NCI-H510A treated with DMSO at 0.1 percent for 48 hours (cell line): ENCODE measurements at places on chromosomes 6 and 20.

- no peak for DNase-seq
These were observed 14.3 kb upstream of the GOPC start for GRCh38 chr6:117616391-117617209.

DNA sequence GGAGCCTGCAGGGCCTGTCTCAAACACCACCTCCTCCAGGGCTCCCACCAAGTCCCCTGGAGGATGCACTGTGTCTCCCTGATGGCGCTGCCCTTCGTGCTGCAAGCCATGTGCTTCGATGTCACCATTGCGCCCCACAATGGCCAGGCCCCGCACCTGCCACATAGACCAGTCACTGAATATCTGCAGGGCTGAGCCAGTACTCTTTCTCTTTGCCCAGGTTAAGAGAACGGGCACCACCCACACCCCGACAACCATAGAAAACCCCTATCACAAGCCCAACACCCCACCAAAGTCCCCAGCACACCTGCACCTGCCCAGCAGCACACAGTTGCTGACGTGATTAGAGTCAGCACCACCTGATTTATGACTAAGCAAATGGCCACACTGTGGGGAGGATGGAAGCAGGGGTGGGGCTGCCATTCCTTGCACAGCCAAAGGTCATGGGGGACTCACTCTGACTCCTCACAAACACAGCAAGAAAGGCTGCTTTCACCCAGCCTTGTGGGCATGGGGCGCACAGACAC, 104.3 kb downstream of the SLC23A2 start:
- no peak for DNase-seq

DNA sequence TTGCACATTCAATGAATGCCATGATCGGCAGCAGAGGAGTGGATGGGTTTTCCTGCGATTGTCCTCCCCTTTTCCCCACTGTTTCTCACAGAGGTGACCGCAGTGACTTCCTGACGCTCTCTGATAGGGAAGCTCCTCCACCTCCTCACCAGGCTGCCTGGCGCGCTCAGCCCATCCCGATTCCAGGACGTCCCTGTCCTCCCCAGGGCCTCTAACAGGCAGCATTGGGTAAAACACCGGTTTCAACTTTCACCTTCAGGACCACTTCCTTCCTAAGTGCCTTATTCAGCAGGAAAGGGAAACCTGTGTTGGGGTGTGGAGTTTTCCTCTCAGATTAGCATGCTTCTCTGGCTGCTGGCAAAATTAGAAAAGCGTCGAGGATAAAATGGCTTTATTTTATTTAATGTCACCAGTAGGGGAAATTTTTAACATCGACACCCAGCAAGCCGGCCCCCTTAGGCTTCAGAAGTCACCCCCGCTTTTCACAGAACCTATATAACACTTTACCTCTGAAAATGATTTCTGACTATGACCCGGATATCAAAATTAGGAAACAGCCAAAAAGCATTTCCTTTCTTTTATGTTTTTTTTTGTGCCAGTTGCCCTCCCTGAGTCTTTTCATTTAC, 570.4 kb upstream of the GJE1 start:
- DNase-seq, result peak; percentile 38

- DNase-seq, result no peak
These were observed 26.8 kb downstream of the BHLHE23 start for GRCh38 chr20:62979876-62980373.

DNA sequence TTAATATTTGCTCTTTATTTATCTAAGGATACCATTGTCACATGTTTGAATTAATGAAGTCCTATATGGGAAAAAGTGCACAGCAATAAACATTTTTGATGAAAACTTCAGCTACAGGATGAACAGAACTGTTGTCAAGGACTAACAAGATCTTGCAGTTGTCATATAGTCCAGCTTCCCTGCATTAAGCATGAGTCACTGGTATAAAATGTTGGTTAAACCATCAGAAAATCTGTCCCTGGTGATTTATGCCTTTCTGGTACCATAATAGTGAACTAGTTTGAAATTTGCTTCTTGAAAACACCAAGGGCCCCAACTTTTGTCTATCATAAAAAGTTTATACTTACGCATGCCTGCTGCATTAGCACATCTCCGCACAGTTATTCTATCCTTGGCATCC, 60.4 kb upstream of the RSPO3 start:
- no peak for DNase-seq
